ENCODE measurements at places on chromosomes 1 and 21.

GRCh38 chr1:180971273-180971997 is 51.2 kb downstream of the STX6 start:
- no peak for DNase-seq

DNA sequence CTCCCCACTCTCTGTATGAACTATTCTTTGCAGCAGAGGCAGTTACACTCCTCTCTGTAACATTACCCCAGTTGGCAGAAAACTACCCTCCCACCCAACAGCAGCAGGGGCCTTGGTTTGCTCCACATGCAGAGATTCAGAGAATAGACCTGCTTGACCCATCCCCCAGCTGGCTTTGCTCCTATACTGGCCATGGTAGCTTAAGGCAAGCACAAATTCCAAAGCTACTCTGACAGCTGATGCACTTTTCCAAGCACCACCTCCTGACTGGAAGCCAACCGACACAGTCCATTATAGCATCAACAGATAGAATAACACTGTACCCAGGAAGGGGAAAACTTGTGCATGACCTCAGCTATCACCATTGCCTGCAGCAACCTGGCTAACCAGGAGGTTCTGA is 846.5 kb upstream of the NCAM2 start:
- DNase-seq = no peak

GRCh38 chr1:147053269-147053668 is 115.1 kb downstream of the NBPF12 start:
- DNase-seq = no peak

GRCh38 chr1:217133958-217134856 is 411.0 kb upstream of the ESRRG start:
- no peak for DNase-seq

Measured in activated CD4-positive, alpha-beta T cell treated with anti-CD3 and anti-CD28 coated beads for 1 hour (primary cell).